Ovary (tissue), 10 donors: ENCODE measurements at places on chromosomes 3 and 15. TPM values are rescaled to one million over a fixed set of nuclear protein-coding genes. Genes with fewer than 3 reads are reported as not detected.

DNA sequence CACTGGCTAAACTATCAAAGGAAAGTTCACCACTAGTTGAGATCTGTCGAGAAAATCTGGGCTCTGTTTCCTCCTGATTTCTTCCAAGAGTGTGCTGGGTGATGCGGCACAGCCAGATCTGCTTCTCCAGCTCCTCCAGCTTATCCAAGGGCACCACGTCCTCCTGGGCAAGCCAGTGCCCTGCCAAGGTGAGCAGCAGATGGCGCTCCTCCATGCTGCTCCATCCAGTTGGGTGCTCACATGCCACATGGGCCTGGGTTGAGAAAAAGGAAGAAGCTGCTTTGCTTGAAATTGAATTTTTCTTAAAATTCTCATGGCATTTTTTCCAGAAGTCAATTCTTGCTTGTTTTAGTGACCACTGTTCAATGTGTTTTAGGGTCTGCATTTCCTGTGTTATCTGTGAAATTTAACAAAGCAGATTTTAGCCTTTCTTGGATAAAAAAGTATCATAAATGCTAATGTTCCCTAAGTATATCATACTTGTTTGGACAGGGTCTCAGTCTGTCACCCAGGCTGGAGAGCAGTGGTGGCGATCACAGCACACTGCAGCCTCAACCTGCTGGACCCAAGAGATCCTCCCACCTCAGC is 47.3 kb downstream of the EIF3J start:
- no peak for DNase-seq

- DNase-seq, result no peak
These were observed 43.0 kb downstream of the MESD start for GRCh38 chr15:80946576-80946975.

DNA sequence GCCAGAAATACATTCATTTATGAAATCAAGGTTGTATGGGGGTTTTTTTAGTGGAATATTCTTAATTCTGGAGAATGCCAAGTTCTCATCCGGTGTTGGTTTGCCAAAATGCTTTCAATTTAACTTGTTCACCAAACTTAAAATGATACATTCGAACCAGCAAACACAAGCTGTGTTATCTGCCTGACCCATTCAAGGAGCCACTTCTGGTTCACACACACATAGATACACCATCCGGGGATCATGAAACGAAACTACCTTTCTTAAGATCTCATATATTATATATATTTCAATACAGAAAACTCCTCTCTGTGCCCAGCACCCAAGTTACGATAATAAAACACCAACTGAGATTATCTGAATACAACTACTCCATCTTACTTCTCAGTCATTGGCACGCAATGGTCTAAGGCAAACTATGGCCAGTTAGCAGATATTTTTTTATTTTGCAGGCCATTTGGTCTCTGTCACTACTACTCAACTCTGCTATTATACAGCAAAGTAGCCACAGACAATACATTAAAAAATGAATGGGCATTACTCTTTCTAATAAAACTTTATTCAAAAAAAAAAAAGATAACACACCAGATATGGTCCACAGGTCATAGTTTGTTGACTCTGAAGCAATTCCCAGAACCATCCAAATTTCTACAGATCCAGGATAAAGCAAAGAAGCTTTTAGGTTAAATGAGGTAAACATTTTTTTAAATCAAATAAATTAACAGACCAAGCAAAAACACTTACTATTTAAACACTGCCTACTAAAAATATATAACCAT is 89.6 kb downstream of the TBL1XR1 start:
- DNase-seq, result no peak

DNA sequence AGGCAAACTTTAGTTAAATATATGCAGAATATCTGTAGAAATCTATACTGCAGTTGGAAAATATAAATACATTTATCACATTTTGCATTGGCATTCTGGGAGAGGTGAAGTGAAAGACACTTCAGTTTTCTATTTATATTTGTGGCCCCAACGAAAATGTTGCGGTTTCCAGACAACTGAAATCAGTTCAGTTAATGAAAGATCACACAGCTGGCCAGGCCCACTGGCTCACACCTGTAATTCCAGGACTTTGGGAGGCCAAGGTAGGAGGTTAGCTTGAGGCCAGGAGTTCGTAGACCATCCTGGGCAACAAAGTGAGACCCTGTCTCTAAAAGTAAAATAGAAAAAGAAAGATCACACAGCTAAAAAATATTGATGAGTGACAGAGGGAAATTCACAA is 11.9 kb upstream of the CLASP2 start:
- no peak for DNase-seq

- DNase-seq, result no peak
These were observed 135.4 kb downstream of the UACA start for GRCh38 chr15:70627734-70628548.

- no peak for DNase-seq
These were observed 2.9 kb upstream of the GRM2 start for GRCh38 chr3:51703761-51704510.

DNA sequence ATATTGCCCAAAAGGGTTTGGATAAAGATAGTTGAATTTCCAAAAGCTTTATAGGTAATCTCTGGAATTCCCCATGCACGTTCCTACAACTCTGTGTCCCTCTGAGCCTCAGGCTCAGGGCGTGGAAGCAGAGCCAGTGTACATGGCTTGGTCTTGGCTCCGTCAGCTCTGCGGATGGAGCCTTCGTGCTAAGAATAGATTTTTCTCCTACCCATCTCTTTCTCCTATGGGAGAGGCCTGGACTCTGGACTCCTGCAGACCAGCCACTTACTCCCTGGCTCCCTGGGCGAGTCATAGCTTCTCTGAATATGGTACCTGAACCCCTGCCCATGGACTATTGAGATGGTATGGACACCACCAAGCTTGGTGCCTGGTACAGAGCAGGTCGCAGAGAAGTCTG is 99.9 kb downstream of the EEFSEC start:
- DNase-seq, result no peak

DNA sequence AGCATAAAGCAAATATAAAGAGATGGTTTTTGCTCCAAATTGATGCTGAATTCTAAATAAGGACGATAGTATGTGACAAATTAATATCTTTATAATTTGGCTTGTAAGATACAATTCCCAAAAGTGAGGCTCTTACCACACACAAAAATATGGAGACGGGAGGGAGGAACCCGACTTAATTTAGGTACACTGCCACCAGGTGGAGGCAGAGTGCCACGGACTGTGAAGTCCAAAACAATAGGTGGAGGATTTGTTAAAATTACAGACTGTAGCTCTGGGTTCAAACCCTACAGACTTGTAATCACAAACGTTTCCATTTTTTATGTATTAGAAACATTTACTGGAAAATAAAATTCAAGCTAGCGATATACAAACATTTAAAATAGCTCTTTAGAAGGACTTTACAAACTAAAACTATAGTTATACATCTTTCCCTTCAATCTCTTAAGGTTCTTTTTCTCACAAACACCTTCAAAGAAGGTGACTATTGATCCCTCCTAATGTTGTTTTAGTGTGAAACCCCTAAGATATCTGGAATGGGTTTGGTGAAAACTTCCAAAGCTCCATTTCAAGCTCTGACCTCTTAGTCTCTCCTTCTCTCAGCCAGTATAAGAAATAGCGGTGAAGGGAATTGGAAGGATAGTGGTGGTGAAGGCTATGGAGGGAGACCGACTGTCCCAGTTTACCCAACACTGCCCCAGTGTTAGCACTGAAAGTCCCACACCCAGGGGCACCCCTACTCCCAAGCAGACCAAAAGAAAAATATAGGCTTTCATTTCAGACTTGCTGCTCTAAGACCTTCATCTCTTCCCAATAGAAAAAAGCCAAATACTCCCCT is 89.7 kb downstream of the AQP9 start:
- DNase-seq, result peak; percentile 53

DNA sequence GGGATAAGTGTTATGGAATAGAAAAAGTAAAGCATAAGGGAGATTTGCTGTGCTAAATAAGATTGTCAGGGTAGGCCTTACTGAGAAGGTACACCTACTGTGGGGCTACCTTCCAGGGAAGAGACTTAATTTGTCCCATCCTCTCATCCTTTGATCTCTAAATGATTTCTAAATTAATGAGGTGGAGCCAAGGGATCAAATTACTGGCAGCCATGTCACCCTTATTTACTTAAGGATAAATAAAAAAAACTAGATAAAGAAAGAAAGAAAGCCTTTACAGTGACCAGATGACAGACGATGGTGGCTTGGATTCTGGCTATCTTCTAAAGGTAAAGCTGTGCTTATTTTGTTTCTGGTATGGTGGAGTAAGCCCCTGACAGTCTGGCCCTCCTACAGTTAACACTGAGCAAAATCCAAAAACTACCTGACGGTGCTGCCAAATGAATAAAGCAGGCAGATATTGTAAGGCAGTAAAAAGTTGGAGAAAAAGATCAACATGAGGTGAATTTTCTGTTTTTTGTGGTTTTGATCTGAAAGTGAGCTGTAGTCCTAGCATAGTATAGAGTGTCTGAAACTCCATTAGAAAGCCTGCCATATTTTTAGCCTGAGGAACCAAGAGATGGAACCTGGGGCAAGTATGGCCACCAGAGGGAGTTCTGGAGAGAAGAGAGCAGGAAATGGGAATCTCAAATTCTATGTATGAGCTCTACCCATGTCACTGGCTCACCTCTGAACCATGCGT is 285.1 kb upstream of the MANF start:
- no peak for DNase-seq

DNA sequence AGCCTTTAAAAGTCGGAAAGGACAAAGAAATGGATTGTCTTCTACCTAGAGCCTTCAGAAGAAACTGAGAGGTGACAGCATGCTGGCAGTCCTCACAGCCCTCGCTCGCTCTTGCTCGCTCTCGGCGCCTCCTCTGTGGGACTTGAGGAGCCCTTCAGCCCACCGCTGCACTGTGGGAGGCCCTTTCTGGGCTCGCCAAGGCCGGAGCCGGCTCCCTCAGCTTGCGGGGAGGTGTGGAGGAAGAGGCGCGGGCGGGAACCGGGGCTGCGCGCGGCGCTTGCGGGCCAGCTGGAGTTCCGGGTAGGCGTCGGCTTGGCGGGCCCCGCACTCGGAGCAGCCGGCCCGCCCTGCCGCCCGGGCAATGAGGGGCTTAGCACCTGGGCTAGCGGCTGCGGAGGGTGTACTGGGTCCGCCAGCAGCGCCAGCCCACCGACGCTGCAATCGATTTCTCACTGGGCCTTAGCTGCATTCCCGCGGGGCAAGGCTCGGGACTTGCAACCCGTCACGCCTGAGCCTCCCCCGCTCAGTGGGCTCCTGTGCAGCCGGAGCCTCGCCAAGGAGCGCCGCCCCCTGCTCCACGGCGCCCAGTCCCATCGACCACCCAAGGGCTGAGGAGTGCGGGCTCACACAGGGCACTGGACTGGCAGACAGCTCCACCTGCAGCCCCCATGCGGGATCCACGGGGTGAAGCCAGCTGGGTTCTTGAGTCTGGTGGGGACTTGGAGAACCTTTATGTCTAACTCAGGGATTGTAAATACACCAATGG is 953.8 kb upstream of the GBE1 start:
- no peak for DNase-seq

DNA sequence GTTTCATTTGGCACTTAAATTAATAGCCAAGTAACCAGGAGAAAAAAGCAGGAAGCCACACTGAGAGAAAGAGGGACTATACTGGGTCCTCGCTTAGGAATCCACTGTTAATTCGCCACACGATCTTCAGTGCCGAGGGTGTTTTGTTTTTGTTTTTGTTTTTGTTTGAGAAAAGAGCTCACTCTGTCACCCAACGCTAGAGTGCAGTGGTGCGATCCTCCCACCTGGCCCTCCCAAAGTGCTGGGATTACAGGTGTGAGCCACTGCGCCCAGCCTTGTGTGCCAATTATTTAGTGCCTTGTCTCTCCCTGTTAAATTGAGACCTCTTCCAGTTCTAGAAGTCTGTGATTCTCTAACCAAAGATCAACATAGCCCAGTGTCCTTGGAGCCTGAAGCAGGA is 53.8 kb upstream of the TPM1 start:
- no peak for DNase-seq

GRCh38 chr15:86568378-86568777 is 488.7 kb downstream of the AGBL1 start:
- DNase-seq, result no peak

GRCh38 chr3:195160257-195160898 is 110.6 kb downstream of the XXYLT1 start:
- no peak for DNase-seq

DNA sequence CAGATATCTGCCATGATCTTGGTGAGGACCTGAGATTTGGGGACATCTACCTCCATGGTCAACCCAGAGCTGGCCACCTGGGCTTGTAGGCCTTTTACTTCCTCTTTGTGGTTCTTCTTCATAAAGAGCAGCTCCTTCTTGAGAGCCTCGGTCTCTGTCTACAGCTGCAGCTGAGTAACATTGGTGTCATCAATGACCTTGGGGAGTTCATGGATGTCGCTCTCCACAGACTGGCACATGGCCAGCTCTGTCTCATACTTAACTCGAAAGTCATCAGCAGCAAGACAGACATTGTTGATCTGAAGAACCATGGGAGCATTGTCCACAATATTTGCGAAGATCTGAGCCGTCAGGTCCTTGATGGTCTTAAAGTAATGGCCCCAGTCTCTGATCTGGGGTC is 15.7 kb upstream of the RASA2 start:
- DNase-seq, result no peak

- no peak for DNase-seq
These were observed 18.4 kb upstream of the CCR2 start for GRCh38 chr3:46335541-46335940.

GRCh38 chr3:124928333-124929202 is 6.0 kb downstream of the MUC13 start:
- peak; percentile 49 for DNase-seq

DNA sequence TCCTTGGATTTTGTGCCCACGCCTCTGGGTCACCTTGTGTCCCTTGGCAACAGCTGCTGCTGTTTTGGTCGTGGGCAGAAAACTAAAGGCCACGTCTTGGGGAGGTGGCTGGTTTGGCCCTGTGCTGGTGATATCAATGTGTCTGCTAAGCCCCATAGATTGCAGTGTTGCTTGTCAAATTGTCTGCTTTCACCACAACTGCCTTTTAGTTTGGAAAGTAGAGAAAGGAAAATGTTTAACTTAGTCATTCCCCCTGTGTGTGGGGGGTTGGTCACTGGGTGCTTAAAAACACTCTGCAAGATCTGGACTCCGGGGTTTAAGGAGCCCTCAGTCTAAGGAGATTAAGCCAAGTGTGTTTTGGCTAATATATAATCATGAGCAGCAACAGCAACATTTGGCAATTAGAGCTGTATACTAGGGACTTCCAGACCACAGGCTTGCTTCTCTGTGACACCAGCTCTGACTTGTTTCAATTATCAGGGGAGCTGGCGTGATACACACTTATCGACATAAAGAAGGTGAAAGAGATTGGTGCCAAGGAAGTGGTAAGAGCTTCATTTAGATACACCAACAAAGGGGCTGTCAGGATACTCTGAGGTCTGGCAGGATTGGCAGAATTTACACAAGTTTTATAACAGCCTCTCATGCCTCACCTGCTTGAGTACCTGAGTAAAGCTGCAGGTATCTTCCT is 3.5 kb downstream of the SMAD3 start:
- no peak for DNase-seq

GRCh38 chr3:105553851-105554250 is 187.1 kb downstream of the ALCAM start:
- no peak for DNase-seq

ALDH1A3 gene
- 9.9 TPM for polyA plus RNA-seq

TUSC7 gene
- polyA plus RNA-seq, result not detected

MCF2L2 gene
- polyA plus RNA-seq, result 2.2 TPM

CELF6 gene
- 3.2 TPM for polyA plus RNA-seq

NR1I2 gene
- 0.37 TPM for polyA plus RNA-seq

WHAMM gene
- polyA plus RNA-seq, result 10.2 TPM

NPAP1 gene
- polyA plus RNA-seq, result 0.31 TPM
